HT1080 (cell line): ENCODE measurements at places on chromosomes 1 and 21. TPM values are rescaled to one million over a fixed set of nuclear protein-coding genes. Genes with fewer than 3 reads are reported as not detected.

Gene HLX
- total RNA-seq, result 2.9 and 3.8 TPM in 2 replicates

Gene CFHR2
- total RNA-seq, result not detected in 2 replicates

Gene INAVA
- total RNA-seq, result not detected in 2 replicates

Gene AADACL4
- not detected in 2 replicates for total RNA-seq

Gene OLFML3
- total RNA-seq, result 4.0 and 5.1 TPM in 2 replicates

Gene HTR6
- total RNA-seq, result not detected in 2 replicates

Gene LRRC53
- total RNA-seq, result not detected in 2 replicates

Gene TRIM67
- total RNA-seq, result not detected in 2 replicates

Gene CYP4A11
- not detected in 2 replicates for total RNA-seq

Gene GJA9
- not detected in 2 replicates for total RNA-seq
